Large intestine (tissue), 12 donors: ENCODE measurements at places on chromosomes 11 and 22.

- H3K27me3 ChIP-seq: no peaks in the 10 kb centered on the region
- H3K4me1 ChIP-seq: peaks cover 33% of the 10 kb centered on the region
- peak overlapping the region; percentile 79 for H3K27ac ChIP-seq
- peak; percentile 50 for DNase-seq
- H3K36me3 ChIP-seq: peaks cover 73% of the 10 kb centered on the region
These were observed 25.0 kb downstream of the ARHGAP1 start for GRCh38 chr11:46675288-46675851.

- no peak for DNase-seq
- H3K27me3 ChIP-seq: no peaks in the 10 kb centered on the region
- H3K4me1 ChIP-seq: peaks cover 12% of the 10 kb centered on the region
- peak overlapping the region; percentile 98 for H3K4me3 ChIP-seq
These were observed 739 bp downstream of the ZMAT5 start for GRCh38 chr22:29765905-29766631.

- no peaks in the 10 kb centered on the region for H3K27me3 ChIP-seq
- H3K36me3 ChIP-seq: no peaks in the 10 kb centered on the region
- H3K27ac ChIP-seq: no peak overlapping the region
- no peak for DNase-seq
- no peaks in the 10 kb centered on the region for H3K4me1 ChIP-seq
These were observed 91.5 kb downstream of the RTL6 start for GRCh38 chr22:44406341-44407170.

DNA sequence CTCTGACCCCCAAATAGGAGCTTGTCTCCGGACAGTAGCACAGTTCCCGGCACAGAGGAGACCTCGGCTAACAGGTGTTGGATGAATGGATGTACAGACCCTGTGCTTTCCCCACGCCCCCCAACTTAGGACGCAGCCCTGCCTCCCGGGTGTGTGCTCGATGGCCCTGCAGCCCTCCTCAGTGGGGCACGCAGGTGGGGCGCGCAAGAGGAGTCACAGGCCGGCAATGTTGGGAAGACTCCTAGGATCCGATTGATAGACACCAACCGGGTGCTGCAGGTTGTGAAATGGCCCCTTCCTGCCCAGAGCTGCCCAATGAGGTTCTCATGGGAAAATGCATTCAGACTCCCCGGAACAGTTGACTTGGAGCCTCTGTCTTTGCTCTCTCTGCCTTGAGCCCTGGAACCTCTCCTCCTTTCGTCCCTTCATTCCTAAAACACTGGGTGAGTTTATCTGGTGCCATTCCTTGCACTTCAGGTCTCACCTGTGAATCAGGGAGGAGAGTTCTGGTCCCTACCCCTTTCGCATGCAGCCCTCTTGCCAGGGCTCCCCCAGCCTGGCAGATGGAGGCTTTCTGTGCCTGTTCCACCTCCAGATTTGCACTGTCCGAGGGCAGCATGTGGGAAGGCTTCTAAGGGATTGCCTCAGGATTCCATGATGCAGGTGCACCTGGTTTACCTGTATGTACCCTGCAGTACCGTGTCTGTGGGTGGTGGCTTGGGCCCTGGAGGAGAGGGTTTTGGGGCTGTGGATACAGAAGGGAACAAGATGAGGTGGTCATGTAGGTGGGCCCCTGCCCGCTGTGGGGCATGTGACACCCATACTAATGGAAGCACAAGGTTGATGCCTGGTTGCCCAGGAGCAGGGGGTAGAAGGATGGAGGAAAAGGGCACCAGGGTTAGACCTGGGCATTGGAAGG is 1.2 kb downstream of the MICALL1 start:
- H3K27me3 ChIP-seq: no peaks in the 10 kb centered on the region
- H3K36me3 ChIP-seq: peaks cover 4% of the 10 kb centered on the region
- H3K27ac ChIP-seq: no peak overlapping the region
- no peak for DNase-seq

GRCh38 chr11:27028561-27028965 is 12.1 kb upstream of the BBOX1 start:
- no peak overlapping the region for H3K4me3 ChIP-seq
- no peak overlapping the region for H3K27ac ChIP-seq
- H3K4me1 ChIP-seq: peaks cover 6% of the 10 kb centered on the region
- no peaks in the 10 kb centered on the region for H3K36me3 ChIP-seq
- DNase-seq: no peak
- no peaks in the 10 kb centered on the region for H3K27me3 ChIP-seq

DNA sequence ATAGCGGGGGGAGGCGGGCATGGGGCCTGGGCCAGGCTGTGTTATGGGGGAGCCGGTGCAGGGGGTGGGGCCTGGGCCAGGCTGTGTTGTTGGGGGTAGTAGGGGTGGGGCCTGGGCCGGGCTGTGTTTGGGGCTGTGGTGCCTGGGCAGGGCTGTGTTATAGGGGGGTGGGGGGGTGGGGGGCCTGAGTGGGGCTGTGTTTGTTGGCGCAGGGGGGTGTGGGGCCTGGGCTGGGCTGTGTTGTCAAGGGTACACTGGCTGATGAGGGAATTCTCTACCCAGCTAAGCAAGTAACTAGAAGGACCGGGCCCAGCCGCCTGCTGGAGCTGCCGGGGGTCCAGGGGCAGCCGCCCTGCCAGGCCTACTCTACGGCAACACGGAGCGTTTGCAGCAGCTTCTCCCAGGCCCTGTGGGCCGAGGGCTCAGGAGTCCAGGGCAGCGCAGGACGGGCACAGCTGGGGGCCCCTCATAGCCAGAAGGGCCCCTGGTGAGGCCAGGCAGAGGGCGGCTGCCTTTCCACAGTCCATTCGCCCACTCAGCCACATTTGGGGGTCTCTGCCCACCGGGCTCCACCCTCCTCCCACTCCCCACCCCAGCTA is 10.1 kb upstream of the PIM3 start:
- H3K4me1 ChIP-seq: peaks cover 82% of the 10 kb centered on the region
- no peak for DNase-seq
- no peaks in the 10 kb centered on the region for H3K27me3 ChIP-seq
- no peaks in the 10 kb centered on the region for H3K36me3 ChIP-seq

- no peak overlapping the region for H3K4me3 ChIP-seq
- H3K27me3 ChIP-seq: no peaks in the 10 kb centered on the region
- no peak for DNase-seq
- H3K4me1 ChIP-seq: no peaks in the 10 kb centered on the region
- H3K36me3 ChIP-seq: peaks cover 86% of the 10 kb centered on the region
These were observed 16.3 kb upstream of the ARFGAP3 start for GRCh38 chr22:42873356-42873755.

DNA sequence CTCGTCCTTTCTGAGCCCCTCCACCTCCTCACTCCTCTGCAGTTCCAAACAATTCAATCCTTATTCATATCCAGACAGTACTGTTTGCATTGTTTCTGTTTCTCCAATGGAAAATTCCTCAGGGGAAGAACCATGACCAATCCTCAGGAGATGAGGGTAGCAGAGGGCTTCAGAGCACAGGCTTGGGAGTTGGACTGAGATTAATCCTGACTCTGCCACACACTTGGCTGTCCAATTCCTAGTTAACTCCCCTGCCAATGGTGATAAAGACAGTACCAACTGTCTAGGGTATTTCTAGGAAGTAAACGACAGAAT is 58.0 kb downstream of the MICAL3 start:
- no peak overlapping the region for H3K27ac ChIP-seq
- no peaks in the 10 kb centered on the region for H3K36me3 ChIP-seq
- no peak overlapping the region for H3K4me3 ChIP-seq
- no peak for DNase-seq

DNA sequence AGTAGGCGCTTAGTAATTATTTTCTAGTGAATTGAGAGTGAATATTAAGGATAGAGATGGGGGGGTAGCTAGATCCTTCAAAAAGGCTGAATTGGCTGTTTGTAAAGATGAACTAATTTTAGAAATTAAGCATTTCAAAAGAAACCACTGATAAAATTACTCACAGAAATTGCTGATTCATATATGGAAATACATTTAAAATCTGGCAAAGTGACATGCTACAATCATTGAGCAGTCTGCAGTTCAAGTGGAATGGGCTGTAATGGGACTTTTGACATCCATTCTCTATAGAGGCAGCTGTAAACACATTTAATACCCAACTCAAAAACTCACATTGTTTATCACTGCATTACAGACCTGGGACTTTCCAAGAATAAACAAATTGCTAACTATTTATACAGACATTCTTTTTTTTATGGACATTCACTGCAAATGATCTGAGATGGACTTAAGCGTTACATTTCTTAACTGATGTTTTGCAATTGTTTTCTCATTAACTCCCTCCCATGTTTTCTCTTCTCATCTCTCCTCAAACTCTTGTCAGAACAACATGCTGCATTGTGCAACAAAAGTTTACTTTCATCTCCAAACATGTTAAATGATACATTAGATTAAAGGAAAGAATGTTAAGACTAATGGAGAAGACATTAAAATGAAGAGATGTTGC is 42.1 kb upstream of the MMP7 start:
- H3K4me3 ChIP-seq: no peak overlapping the region
- DNase-seq: no peak
- H3K4me1 ChIP-seq: no peaks in the 10 kb centered on the region

GRCh38 chr22:29130476-29130875 is 57.6 kb downstream of the KREMEN1 start:
- peaks cover 44% of the 10 kb centered on the region for H3K36me3 ChIP-seq
- H3K27me3 ChIP-seq: no peaks in the 10 kb centered on the region
- H3K4me3 ChIP-seq: no peak overlapping the region
- H3K4me1 ChIP-seq: peaks cover 8% of the 10 kb centered on the region
- H3K27ac ChIP-seq: no peak overlapping the region
